ENCODE measurements at places on chromosomes 2 and 18. TPM values are rescaled to one million over a fixed set of nuclear protein-coding genes. Genes with fewer than 3 reads are reported as not detected.

GRCh38 chr2:218125095-218125494, 733 bp upstream of the CXCR2 start:
- no peak for DNase-seq

DNA sequence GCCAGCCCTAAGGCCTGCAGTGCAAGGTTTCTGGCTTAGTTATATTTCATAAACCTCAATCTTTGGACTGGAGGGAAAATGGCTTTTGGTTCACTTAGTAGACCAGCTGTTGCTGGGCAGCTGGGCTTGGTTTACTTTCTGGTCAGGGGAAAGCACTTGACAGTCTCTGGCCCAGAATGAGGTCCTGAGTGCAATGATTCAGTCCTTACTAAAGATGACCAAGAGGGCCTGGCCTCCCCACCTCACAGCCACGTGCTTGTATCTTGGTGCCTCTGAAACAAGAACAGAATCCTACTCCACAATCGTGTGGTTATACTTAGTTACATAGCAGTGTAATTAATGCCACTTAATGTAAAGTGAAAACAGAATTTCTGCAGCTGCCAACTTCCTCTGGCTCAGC, 325.5 kb upstream of the MEIS1 start:
- DNase-seq = no peak

- DNase-seq = no peak
Measured at GRCh38 chr2:224565452-224566035, 19.6 kb downstream of the CUL3 start.

DNA sequence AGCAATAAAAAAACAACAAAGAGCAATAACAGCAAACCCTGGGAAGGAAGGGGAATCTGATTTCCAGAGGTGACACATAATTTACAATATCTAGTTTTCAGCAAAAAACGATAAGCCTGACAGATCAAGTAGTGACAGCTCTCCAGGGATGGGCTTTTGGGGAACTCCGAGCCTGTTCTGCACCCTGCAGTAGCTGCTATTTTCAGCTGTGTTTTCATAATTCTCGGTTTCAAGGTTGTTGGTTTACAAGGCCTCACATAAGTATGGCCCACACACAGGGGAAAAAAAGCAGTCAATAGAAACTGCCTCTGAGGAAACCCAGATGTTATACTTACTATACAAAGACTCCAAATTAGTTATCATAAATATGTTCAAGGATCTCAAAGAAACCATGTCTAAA, 67.7 kb upstream of the CTLA4 start:
- DNase-seq = no peak

DNA sequence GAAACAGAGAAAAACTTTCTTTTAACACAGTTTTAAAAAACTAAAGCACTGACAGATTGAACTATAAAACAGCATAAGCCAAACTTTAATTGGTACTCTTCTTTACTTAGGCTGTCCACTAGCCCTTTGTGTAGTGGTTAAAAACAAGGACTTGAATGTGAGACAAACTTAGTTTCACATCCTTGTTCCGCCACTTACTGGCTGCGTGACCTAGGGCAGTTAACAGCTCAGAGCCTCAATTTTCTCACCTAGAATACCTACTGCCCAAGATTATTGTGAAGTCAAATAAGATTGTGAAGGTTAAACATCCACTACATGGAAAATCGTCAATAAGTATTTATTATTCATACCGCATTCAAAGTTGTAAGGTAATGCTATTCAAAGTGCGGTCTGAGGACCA, 2.0 kb downstream of the WDR35 start:
- DNase-seq = no peak

DNA sequence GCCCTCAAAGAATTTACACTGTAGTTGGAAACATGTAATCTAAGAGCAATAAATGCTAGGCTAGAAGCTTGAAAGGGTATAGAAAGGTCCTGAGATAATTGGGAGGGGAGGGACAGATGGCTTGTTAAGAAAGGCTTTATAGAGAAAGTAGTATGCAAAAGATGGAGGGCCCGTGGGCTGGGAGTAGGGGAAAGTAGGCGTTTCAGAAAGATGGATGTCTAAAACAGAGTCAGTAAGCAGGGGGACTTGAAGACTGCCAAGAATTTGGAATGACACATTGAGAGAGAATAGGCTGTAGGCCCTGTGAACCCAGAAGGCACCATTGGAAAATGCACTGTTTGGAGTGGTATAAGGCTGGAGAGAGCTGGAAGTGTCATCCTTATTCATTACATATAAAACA, 822 bp downstream of the PSMG2 start:
- DNase-seq = no peak

DNA sequence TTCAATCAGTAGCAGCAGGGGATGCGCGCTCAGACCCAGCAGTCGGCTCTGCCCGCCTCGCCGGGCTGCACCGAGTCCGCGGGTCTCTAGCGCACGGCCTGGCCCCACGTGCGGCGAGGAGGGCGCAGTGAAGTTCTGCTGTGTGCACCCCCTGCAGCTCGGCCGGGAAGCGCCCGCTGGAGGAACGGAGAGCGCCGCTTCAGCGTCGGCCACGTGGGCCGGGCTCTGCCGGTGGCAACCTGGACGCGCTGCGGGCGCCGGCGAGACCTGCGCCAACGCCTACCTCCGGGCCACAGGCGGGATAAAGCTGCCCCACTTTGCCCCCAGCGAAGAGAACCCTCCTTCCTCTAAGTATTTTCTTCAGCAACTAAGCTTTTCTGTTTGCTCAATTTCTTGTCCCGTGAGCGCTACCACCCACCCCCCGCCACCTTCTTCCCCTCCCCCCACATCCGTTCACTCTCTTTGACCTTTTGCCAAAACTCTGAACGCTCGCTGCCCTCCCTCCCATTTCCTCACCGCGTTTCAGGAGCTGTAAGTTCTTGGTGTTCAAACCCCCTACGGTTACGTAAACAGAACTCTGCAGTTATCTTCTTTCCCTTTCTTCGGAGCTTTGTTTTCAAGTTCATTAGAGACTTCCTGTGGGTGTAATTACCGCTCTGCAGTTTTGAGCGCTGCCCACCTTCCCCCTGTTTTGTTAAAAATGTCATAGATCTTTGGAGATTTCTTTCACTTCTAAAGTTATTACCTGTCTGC, 42.6 kb upstream of the EDAR start:
- peak; percentile 73 for DNase-seq

DNA sequence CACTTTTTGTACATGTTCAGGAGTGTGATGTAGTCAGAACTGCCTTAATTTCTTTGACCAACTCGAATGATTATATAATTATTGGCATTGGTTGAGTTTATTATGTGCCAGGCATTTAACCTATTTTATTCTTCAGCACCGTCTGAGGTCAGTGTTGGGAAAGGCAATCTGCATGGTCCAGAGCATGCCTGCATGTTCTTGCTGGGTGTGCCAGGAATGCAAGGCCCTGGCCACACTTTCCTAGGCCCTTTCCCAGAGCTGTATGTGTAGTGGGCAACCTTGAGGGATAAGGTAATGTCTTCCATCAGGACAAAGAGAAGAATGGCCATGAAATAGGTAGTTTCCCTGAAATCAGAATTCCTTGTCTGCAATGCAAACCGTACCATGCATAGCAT, 9.7 kb upstream of the SNRNP200 start:
- no peak for DNase-seq

DNA sequence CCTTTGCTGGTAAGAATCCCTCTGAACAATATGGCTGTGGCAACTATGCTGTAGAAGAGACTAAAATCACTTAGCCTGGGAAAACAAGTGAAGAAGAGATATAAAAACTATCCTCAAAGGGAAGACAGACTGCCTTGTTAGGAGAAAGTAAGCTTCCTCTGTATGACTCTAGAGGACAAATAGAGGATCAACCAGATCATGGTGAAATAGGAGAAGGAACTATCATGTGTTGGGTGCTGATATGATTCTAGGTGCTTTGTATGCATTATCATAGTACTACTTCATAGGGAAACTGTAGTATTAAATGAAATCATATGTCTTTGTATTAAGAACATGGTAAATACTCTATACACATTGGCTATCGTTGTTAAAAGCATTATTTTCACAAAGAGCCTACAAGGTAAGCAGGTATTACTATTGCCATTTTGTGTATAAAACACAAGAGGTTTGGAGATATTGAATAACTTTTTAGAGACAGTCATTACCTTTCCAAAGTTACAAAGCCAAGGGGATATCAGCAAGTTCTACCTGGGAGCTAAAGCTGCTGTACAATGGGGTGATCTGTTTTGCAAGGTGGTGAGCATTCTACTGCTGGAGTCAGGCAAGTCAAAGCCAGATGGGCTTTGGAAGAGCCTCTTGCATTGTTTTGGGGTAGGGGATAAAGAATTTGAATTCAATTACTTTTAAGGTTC, 402.6 kb downstream of the ALK start:
- no peak for DNase-seq

GRCh38 chr2:240246173-240246820, 105.8 kb upstream of the OTOS start:
- DNase-seq = no peak

DNA sequence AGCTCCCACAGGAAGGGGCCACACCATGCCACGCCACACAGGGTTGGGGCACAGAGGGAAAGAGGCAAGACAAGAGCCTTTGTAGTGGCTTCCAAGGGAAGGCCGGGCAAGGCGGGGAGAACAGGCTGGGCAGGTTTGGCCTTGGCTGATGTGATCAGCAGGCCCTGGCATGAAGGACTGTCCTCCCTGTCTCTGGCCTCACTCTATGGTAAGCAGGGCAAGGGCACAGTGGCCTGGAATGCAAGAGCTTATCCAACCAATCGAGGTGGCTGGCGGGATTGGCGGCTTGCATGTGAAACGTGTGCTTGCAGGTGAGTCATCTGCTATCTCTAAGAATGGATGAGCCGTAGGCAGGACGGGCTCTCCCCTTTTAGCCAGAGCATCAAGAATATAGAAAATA, 6.4 kb upstream of the ATP9B start:
- no peak for DNase-seq

- DNase-seq = no peak
Measured at GRCh38 chr2:240325016-240326007, 110.2 kb upstream of the GPC1 start.

DNA sequence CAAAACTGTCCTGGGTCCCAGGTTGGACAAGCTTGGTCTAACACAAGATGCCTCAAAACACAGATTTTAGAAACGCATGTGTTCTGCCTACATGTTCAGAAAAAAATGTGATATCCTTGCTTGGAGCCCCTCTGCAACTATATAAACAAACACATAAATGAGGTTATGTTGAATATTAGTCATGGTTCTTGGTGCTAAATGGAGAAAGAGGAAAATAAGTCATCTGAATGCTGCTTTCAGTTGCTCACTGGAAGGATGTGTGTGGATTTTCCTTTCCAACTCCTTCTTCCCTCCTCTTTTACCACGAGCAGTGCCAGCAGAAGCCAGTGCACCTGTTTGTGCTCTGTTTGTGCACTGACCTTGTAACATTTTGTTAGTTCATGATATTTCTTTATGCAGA, 85.3 kb downstream of the PIEZO2 start:
- DNase-seq = no peak

DNA sequence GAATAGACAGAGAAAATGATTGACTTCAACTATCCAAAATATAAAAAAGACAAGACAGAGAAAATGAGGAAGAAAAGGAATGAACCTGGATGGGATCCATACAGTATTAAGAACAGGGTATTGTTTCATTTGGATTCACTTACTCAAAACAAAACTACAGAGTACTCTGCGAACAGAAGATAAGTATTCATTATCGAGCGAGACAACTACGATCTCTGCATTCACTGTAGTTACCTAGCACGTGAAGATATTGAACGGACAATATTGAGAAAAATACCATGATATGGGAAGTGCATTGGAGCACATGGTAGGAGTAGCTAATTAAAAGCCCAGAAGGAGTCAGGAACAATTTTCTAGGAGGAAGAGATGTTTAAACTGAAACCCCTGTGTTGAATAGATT, 1.0 kb upstream of the ORC2 start:
- DNase-seq = no peak

GRCh38 chr18:38940863-38941531, 1375.4 kb upstream of the CELF4 start:
- DNase-seq = peak; percentile 37

GRCh38 chr18:59388817-59389216, 29.8 kb upstream of the LMAN1 start:
- DNase-seq = no peak

- DNase-seq = no peak
Measured at GRCh38 chr2:222025881-222026271, 272.9 kb downstream of the PAX3 start.

GRCh38 chr2:134245340-134245984, 8.4 kb upstream of the MGAT5 start:
- DNase-seq = peak; percentile 80

- DNase-seq = no peak
Measured at GRCh38 chr2:78261454-78261853, 739.3 kb upstream of the LRRTM4 start.

The BMP10 gene
- not detected for total RNA-seq

The ADRA2B gene
- total RNA-seq = 0.18 TPM

The CFC1 gene
- not detected for total RNA-seq

The ACTG2 gene
- total RNA-seq = 0.95 TPM

The CYP27A1 gene
- not detected for total RNA-seq

The SCG2 gene
- total RNA-seq = not detected

Measured in T-cell (primary cell).